CD8-positive, alpha-beta memory T cell (primary cell): ENCODE measurements at places on chromosomes 4 and X.

GRCh38 chr4:124708517-124709300, 3.8 kb downstream of the ANKRD50 start:
- peaks cover 9% of the 10 kb centered on the region for H3K4me1 ChIP-seq
- H3K27me3 ChIP-seq = no peaks in the 10 kb centered on the region
- no peak for DNase-seq
- H3K36me3 ChIP-seq = no peaks in the 10 kb centered on the region
- H3K4me3 ChIP-seq = no peak overlapping the region

- H3K27me3 ChIP-seq = no peaks in the 10 kb centered on the region
- H3K27ac ChIP-seq = no peak overlapping the region
- no peak overlapping the region for H3K4me3 ChIP-seq
- H3K36me3 ChIP-seq = no peaks in the 10 kb centered on the region
- DNase-seq = no peak
Measured at GRCh38 chr4:60187428-60187827, 1012.7 kb upstream of the ADGRL3 start.

DNA sequence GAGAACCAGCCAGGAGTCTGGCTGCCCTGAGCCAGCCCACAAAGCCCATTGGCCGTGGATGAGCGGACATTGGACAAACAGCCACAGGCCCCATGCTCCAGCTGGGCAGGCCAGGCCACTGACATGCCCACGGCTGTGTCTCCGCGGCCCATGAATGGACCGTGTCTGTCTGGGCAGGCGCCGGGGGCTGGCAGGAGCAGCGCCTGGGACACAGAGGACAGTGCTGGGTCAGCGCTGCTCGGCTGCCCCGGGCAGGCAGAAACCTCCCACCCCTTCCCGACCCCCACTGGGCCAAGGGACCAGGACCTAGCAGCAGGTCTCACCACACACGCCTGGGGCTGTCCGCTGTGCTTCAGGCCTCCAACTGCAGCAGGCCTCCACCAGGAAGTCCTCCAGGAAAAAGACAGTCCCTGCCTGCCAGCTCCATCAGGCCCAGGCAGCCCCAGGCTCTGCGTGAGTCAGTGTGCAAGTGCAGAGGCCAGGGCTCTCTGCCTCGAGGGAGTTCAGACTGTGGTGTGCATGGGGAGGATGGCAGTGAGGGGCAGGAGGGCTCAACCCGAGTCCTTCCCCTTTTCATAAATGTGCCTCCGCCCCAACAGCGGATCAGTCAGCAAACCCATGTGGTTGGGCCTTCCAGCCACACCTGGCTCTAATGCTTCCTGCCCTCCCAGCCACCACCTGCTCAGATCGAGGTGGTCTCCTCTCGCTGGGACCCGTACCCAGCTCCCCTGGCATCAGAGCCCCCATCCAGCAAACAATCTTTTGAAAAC, 17.2 kb upstream of the FGFR3 start:
- H3K4me1 ChIP-seq = no peaks in the 10 kb centered on the region
- no peak for DNase-seq
- H3K4me3 ChIP-seq = no peak overlapping the region
- H3K36me3 ChIP-seq = no peaks in the 10 kb centered on the region
- H3K27me3 ChIP-seq = no peaks in the 10 kb centered on the region
- H3K27ac ChIP-seq = no peak overlapping the region

DNA sequence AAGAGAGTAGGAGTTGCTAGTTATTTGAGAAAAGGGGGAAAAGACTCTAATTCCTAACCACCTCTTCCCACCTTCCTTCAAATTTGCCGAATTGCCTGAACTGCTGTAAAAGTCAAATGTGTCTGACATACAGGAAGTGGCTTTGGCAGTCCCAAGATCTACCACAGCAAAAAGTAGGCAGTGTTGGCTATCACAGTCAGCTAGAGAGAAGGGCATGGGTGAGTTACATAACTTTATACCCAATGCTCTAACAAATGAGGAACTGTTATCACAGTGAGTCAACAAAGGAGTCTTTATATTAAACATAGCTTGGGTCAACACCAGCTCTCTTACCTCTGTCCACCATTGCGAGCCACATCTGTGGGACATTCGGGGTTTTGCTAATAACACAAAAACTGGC, 2.4 kb upstream of the MBNL3 start:
- H3K27ac ChIP-seq = no peak overlapping the region
- H3K4me1 ChIP-seq = peaks cover 27% of the 10 kb centered on the region
- H3K36me3 ChIP-seq = no peaks in the 10 kb centered on the region

DNA sequence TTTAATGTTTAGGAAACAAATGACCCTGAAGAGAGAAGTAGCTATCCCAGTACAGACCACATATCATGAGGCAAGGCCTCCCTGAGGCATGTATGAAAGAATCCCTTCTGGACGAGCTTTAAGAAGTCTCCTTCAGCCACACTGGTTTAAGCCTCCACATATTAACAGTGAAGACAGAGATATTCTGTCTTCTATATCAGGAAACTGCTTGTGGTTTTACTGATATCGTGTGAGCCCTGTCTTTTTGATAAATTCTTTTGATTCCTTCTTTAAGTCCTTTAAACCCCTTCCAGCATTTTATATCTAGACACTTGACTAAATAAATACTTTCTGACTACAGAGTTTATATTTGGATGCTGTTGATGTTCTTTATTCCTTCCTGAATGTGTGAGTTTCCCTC, 45.9 kb upstream of the GPC4 start:
- no peak overlapping the region for H3K4me3 ChIP-seq
- no peaks in the 10 kb centered on the region for H3K36me3 ChIP-seq
- DNase-seq = no peak
- H3K27me3 ChIP-seq = no peaks in the 10 kb centered on the region

DNA sequence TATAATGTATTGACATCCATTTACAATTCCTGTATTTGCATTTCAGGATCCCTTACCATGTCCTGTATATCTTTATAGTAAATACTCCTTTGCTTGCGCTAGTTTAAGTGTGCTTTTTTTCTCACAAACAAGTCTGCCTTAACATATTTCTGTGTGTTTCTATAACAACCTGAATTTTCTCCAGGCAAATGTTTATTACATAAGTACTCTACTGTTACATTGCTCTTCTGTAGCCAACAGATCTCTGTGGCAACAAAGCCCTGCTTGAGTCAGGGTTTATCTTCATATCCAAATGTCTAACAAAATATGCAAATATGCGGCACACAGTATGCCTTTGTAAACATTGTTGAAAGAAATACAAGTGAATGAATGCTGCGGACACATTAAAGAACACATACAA, 625.5 kb downstream of the TLL1 start:
- no peaks in the 10 kb centered on the region for H3K36me3 ChIP-seq
- no peaks in the 10 kb centered on the region for H3K4me1 ChIP-seq
- no peaks in the 10 kb centered on the region for H3K27me3 ChIP-seq
- no peak for DNase-seq
- no peak overlapping the region for H3K4me3 ChIP-seq

DNA sequence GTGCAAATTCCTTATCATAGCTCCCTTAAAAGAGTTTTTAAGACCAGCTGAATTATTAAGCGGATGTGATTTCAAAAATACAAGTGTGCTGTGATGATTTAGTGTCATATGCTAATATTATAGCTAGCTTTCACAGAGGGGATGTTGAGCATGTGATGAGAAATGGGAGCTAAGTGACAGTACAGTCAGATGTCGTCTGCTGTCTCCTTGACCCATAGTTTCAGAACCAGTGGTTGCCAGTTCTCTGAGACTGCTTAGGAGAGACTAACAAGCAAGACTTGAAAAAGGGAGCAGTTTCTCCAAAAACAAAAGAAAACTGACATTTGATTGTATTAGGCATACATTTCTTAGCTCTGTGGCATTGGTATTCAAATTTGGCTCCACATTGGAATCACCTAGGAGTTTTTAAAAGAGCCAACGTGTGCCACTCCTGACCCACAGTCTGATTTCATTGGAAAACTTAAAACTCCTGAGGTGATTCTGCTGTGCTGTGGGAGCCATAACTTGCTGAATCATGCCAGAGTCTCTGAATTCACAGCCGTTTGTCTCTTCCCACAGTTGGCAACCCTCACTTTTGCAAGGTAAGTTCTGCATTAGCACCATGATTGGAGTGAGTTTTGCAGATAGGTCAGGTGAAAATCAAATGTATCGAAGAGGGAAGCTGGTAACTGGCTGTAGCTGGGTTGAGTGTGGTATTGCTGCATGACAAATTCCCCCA, 20.3 kb downstream of the FUNDC2 start:
- no peaks in the 10 kb centered on the region for H3K4me1 ChIP-seq
- no peak for DNase-seq
- no peaks in the 10 kb centered on the region for H3K36me3 ChIP-seq
- H3K4me3 ChIP-seq = no peak overlapping the region
- H3K27me3 ChIP-seq = no peaks in the 10 kb centered on the region

- H3K4me1 ChIP-seq = no peaks in the 10 kb centered on the region
- H3K27me3 ChIP-seq = no peaks in the 10 kb centered on the region
- DNase-seq = no peak
- no peak overlapping the region for H3K4me3 ChIP-seq
Measured at GRCh38 chr4:159946983-159947615, 844.2 kb downstream of the RAPGEF2 start.

DNA sequence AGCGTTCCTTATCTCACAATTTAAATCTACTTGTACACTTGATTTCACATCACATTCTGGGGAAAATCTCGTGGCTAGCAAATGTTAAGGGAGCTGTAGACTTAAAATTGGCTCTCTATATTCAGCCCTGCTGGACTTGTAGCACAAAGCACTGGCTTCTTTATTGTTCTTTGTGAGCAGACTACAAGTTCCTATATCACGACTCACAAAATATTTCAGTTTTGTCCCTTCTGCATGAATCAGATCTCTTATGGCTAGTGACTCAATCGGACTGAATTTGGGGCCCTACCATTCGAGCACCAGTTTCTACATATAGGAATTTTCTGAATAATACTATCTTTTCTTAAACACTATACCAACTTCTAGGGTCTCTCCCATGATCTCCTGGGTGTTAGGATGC, 390.1 kb downstream of the ADAM29 start:
- H3K27ac ChIP-seq = no peak overlapping the region
- H3K4me1 ChIP-seq = no peaks in the 10 kb centered on the region
- DNase-seq = no peak
- no peak overlapping the region for H3K4me3 ChIP-seq
- no peaks in the 10 kb centered on the region for H3K36me3 ChIP-seq

DNA sequence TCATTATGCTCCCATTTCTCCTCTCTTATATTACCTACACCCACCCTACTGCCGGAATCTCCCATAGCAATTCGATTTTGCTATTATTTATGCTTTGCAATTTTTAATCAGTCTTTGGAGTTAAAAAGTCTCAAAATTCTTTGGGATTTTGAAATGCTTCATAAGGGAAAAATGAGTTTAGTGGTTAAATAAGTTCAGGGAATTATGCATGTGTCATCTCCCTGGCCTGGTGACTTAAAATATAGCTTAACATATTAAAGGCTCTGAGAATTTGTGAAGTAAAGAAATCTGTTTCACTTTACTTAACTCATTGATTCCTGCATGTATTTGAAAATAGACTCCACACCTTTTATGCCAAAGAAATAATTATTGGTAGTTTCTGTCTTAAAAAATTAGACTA, 185.1 kb upstream of the DIPK2B start:
- no peaks in the 10 kb centered on the region for H3K4me1 ChIP-seq
- DNase-seq = no peak
- no peaks in the 10 kb centered on the region for H3K27me3 ChIP-seq

DNA sequence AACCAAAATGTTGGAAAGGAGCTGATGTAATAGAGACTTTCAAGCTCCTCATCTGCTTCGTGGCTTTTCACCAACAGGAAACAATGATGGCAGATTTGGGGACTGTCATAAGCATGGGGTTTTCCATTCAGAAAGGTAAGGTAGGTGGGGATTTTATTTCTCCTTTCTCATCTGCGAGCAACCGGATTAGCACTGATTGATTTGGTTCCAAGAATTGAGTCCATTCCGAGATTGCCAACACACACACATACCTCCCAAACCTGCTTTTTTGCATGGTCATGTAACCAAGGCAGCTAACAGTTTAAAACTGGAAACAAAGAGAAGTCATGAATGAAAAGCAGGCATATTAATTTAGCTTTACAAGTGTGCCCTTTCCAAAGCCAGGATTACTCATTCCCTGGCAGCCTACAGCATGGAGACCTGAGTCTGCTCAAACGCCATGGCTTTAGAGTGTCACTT, 63.0 kb upstream of the LNX1 start:
- DNase-seq = no peak
- no peaks in the 10 kb centered on the region for H3K36me3 ChIP-seq
- no peaks in the 10 kb centered on the region for H3K27me3 ChIP-seq
- no peak overlapping the region for H3K27ac ChIP-seq
- no peaks in the 10 kb centered on the region for H3K4me1 ChIP-seq

DNA sequence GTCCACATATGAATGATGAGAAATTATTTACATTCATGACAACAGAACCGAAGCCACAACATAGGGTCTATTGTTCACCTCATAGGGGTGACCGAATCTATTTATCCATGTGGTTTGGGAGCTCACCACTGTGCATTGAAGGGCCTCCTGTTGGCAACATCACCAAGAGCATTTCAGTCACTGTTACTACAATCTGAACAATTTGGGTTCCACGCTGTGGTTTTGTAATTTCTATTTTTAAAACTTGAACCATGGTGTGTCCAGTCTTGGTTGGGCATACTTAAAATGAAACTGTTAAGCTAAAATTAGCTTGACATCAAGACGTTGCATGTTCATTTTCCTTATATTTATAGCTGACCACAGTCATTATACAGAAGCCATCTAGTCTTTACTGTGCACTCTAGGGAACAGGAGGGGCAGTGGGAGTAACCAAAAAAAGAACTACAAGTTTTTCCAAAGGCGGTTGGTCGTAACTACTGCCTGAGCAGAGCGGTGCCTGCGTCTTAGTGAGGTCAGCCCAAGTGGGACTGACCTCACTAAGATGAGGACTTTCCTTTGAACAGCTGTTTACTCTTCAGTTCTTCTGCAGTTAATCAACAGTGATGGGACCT, 192.1 kb downstream of the SPRY1 start:
- H3K4me3 ChIP-seq = no peak overlapping the region
- H3K36me3 ChIP-seq = no peaks in the 10 kb centered on the region
- no peak overlapping the region for H3K27ac ChIP-seq
- DNase-seq = no peak
- H3K4me1 ChIP-seq = no peaks in the 10 kb centered on the region
- no peaks in the 10 kb centered on the region for H3K27me3 ChIP-seq

DNA sequence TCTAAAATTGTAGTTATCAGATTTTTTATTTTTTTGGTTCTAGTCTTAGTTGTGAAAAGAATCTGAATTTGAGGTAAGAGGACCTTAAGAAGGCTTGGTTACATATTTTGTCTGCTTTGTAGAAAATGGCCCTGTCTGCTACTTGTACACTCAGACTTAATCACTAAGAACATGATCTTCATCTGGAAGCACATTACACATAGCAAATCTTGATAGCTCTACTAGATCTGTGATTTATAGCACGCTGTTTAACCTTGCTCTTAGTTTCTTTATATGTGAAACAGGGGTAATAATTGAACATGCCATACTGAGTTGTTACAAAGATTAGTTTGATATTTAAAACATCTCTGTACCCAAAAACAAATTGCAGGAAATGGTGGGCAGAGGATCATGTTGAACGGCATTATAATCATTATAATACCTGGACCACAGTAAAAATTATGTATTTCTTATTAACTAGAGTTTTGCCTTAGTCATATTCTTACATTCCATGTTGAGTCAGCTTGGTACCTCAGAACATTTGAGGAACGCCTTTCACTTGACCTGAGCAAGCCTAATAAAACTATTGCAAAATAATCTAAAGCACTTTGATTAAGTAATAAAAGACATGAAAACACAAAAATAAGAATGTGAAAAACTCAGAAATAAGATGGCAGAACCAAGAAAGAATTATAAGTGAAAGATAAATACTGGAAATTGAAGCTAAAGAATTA, 738.0 kb upstream of the AADAT start:
- H3K27ac ChIP-seq = no peak overlapping the region
- no peak overlapping the region for H3K4me3 ChIP-seq
- H3K4me1 ChIP-seq = no peaks in the 10 kb centered on the region
- H3K27me3 ChIP-seq = no peaks in the 10 kb centered on the region
- H3K36me3 ChIP-seq = no peaks in the 10 kb centered on the region

GRCh38 chrX:120790118-120790517, 85.5 kb downstream of the CT47B1 start:
- no peak overlapping the region for H3K4me3 ChIP-seq
- H3K4me1 ChIP-seq = peaks cover 4% of the 10 kb centered on the region
- no peaks in the 10 kb centered on the region for H3K36me3 ChIP-seq
- no peaks in the 10 kb centered on the region for H3K27me3 ChIP-seq
